ENCODE measurements at places on chromosomes 16 and 17.

DNA sequence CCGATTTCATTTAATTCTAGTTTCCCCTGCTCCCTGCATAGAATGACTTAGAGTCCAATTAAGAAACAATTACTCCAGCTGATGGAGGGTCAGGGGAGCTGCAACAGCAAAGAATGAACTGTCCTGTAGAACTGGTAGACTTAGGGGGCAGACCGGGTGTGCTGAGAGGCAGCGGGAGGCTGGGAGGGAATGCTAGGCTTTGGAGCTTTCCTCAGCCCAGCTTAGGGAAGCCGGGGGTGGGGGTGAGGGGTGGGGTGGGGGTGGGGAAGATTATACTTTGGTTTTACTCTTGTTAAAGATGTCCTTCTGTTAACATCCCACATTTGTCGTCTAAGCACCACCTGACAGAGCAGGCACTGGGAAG, 458.6 kb upstream of the ASIC2 start:
- no peak for DNase-seq

DNA sequence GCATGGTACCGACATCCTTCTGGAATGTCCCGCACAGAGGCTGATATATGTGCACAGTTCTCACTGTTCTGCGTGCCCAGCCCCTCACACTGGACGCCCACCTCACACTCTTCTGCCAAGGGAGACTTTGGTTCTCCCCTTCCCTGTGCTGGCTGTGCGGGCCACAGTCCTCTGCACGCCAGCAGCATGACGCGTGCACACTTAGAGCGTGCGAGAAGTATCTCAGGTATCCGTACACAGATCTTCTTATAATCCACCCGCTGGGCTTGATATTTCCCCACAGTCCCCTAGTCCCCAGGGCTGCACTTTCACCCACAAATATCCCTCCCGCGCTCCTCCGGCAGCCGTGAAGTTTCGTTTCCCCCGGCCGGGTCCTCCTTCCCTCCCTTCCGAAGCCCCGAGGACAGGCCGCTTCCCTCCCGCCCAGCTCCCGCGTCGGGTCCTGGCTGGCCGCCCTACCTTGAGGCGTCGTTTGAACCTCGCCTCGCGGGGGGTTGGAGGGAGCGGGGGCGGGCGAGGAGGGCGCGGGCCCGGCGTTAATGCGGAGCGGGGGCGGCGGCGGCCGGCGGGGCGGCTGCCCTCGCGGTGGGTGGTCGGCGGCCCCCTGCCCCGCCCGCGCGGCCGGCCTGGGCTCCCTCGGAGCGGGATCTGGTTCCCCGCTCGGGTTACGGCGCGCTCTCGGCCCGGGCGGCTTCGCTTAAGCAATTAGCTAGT, 5.0 kb upstream of the FOXF1 start:
- no peak for DNase-seq

- DNase-seq: no peak
Measured at GRCh38 chr17:82765371-82765770, 13.5 kb downstream of the TBCD start.

GRCh38 chr16:86126891-86127290, 227.9 kb downstream of the IRF8 start:
- DNase-seq: no peak

- DNase-seq: peak; percentile 13
Measured at GRCh38 chr17:49646391-49647255, 31.3 kb downstream of the SPOP start.

DNA sequence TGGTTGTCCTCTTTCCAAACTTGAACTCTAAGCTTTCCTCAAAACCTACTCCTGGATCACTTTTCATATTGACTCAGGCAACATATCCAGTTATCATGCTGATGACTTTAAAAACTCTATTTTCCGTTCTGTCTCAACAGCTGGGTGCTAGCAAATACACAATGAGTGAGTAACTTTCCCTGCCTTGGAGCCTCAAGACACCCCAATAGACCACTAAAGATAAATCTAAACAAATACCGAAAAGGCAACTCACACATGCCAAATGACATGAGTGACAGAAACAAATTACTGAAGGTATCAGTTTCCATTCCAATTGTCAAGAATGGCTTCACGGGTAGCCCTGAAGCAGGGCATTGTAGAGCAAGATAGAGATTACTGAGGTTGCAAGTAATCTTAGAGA, 15.7 kb upstream of the TMEM101 start:
- DNase-seq: no peak

DNA sequence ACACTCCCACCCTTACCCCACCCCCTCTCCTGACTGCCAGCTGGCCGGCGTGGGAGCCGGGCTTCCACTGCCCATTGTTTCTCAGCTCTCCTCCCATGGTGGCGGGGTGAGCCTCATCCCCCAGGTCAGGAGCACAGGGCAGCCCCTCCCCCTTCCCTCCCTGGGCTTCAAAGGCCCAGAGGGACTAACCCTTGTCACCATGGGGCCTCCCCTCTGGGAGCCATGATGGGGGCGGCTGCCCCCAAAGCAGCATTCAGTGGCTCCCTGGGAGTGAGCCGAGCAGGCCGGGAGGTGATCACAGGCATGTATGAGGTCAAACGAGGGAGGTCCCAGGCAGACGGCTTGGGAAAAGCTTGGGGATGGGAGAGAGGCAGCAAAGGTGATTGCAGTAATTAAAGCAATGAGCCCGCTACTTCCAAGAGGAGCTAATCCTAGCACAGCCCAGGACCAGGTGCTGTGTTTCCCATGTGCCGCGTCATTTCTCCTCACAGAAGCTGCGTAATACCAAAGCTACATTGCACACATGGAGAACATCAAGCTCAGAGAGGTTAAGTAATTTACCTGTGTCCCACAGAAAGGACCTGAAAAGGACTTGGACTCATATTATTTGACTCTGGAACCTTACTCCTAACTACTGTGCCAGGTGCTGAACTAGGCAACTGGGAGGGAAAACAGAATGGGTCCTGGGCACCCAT, 24.5 kb downstream of the CDK5RAP3 start:
- DNase-seq: no peak

DNA sequence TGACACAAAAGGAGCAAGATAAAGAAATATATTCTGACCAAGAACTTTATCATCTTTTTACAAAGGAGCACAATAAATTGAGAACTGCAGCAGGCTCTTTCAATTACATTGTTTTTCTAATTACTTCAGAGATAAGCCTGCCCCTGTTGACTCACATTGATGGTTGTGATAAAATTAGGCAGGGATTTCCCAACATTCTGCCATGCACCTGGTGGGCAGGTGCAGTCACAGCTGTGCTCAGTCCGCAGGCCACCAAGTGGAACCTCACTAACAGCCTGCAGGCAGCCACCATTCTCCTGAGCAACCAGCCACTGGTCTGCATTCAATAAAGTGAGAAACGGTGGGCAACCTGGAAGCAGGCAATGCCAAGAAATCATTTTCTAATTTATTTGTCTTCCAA, 5.1 kb downstream of the FANCA start:
- no peak for DNase-seq

GRCh38 chr17:19494961-19495806, 38.5 kb upstream of the SLC47A1 start:
- no peak for DNase-seq
